Sigmoid colon (tissue), 7 donors: ENCODE measurements at places on chromosomes 12 and 14. TPM values are rescaled to one million over a fixed set of nuclear protein-coding genes. Genes with fewer than 3 reads are reported as not detected.

DNA sequence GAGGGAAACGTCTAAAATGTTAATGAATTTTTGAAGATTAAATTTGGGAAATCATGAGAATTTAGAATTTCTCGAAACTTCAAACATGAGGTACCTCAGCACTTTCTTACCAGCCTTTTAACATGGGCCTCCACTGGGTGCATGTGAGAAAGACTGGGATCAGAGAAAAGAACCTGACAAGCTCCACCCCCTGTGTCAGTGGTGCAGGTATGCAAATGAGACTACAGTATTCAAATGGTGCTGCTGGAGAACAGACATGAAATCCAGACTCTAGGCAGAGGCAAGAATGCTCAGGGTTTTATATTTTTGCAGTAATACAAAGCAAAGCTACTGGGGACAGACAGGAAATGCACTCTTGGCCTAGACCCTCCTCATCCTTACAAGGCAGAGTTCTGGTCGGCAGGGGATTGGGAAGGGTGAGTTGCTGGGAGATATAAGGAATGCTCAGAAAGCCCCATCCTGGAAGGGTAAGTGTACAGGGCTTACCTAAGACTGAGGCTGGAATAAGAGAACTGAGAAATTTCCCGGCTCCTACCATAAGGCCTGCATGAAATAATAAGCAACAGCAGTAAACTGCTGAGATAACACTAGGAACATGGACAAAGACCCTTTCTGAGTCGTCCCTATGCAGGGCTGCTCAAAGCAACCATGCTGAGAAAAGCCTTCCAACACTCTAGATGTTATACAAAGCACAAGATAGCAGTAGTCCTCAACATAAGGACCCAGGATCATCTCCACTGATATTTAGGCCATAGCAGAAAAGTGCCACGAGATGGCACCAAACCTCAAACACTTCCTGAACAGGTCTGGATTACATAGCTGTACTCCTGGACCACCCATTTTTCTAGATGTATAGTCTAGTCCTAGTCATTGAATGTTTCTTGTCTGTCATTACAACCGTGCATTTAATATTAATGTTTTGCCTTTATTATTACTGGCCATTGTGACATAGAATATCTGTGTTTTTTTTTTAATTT lies 260.8 kb downstream of the RASSF9 start:
- DNase-seq: no peak

DNA sequence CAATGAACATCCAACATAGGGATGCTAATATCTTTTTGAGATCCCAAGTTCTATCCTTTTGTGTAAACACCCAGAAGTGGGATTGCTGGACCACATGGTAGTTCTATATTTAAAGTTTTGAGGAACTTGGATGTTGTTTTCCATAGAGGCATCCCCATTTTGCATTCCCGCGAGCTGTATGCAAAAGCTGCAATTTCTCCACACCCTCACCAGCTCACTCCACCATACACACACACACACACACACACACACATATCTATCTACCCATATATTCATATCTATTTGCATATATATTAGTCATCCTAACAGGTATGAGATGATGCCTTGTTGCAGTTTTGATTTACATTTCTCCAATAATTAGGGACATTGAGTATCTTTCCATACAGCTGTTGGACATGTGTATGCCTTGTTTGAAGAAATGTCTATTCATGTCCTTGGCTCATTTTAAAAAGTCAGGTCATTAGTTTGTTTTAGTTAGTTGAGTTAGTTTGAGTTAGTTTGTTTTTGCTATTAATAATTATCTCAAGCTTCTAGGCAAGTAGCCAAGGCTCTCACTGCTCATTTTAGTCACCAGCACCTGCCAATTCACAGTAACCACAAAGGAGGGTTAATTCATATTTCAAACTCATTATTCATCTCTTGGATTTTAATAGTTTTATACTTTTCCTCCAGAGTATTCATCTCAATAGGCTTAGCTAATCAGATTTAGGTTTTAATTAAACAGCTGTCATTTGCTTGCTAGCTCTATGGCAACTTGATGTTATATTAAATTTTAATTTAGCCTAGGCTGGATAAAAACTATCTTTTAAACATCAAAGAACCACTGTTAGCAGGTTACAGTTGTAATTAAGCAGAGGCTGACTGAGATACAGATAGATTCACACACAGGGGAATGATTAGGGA lies 1435.9 kb upstream of the TMEM132C start:
- DNase-seq: no peak

DNA sequence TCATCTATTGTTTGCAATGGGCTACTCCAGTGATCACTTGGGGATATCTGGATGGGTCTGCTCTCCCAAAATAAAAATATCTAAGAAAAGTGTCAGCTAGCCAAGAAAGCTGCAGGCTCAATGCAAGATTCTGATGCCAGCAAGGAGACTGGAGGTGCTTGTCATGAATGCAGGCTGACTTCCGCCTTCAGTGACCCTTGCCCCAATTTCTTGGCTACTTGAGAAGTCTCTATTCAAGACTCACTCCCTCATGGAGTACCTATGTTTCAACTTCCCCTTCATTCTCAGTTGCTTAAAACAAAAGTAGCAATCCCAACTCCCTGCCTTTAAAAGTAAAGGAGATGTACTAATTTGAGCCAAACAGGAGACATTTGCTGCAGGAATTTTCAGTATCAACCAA lies 123.9 kb downstream of the GPR65 start:
- DNase-seq: no peak

DNA sequence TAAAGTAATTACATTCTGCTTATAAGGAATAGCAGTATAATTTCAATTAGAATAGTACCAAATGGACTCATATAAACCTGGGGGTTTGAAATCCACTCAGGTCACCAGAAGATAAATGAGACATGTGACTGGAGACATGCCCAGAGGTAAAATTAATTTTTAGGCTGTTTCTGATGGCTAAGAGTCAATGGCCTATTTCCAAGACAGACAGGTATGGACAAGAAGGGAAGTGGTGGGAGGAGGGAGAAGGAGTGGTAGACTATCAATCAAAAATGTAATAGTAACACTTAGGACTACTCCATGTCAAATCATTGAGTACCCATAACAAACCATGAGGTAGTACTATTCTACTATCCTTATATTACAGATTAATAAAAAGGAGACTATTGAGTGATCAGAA lies 544.0 kb downstream of the GALC start:
- no peak for DNase-seq

DNA sequence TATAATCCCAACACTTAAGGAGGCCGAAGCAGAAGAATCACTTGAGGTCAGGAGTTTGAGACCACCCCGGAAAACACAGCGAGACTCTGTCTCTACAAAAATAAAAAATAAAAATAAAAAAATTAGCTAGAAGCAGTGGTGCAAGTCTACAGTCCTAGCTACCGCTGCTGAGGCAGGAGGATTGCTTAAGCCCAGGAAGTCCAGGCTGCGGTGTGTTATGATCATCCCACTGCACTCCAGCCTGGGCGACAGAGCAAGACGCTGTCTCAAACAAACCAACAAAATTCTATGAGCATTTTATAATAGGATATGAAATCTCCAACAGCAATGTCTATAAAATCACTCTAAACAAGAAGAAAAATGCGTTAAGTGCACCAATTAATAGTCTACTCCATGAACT lies 75.3 kb downstream of the PPP1R12A start:
- DNase-seq: no peak

DNA sequence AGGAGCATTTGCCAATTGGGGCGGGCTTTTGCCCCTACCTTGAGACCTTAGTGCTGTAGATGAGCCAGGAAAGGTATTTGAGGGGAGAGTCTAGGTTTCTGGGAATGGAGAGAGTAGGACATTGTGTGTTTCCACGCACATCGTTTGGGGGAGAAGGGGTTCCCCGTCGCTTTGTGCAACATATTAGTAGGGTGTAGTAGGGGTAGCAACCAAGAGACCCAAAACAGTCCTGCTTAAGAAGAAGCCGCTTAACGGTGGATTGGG lies 694 bp upstream of the PTGES3 start:
- DNase-seq: no peak

GRCh38 chr14:44347316-44347715 lies 159.8 kb downstream of the FSCB start:
- no peak for DNase-seq

GRCh38 chr14:74219277-74220205 lies 19.7 kb upstream of the VSX2 start:
- DNase-seq: no peak

Gene PZP
- 0.28 TPM for total RNA-seq

Gene ZNF891
- 6.1 TPM for total RNA-seq
